ENCODE measurements at places on chromosomes 13 and 19.

DNA sequence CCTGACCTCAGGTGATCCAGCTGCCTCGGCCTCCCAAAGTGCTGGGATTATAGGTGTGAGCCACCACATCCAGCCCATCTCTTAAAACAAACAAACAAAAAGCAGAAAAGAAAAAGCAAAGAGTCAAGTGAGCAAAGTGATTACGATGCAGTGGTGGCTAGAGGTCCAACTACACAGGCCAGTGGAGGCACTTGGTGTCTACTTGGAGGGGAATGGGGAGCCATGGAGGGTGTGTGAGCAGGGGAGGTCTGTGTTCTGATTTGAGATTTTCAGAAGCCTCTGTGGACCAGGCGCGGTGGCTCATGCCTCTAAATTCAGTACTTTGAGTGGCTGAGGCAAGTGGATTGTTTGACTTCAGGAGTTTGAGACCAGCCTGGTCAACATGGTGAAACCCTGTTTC lies 6.6 kb downstream of the COLGALT1 start:
- no peak for DNase-seq

DNA sequence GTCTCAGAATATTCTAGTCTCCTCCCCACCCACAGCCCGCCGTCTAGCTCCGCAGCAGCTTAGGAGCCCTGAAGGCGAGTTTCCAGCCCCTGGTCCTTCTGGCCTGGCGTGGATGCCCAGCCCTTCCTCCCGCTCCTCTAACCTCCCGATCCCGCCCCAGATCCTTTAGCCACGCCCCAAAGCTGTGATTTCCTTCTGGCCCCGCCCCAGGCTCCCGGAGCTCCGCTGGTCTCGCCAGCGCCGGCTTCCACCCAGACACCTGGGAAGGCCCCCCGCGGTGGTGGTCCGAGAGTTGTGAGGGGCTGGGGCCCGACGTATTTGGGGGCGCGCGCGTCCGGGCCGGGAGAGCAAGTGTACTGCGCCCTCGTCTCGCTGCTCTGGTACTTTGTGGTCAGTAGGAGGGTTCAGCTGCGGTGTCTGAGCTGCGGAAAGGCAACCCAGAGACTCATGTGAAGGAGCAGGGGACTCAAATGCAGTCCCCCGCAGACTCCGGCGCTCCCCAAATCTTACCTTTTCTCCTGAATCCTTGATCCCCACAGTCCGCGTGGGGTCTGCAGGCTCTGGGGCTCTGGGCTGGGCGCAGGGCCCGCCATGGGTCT lies at the start of gene CGB7:
TSS of gene CGB7 (minus strand) at position 114 of the 599 bp plus-strand sequence. CDS start 2,374 bp downstream, outside the sequence.
- no peak for DNase-seq

GRCh38 chr19:33773704-33774624 lies 22.7 kb upstream of the KCTD15 start:
- no peak for DNase-seq

DNA sequence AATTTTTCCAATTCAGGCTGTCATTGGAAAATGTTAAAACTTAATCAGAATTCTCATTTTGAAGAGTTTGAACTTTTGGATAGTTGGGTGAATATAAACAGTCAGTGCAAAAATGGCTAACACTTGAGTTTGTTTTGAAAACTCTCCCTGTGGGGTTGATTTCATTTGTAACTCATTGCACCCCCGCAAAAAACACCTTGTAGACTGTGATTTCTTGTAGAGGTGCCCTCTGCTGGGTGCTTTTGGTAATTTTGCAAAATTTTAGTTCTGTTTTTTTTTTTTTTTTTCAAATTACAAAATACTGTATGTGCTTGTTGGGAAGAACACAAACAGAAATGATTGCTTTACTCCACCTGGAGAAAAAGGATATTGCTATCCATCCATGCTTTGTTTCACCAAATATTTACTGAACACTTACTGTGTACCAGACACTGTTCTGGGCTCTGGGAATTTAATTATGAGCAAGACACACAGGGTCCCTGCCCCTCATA lies 28.2 kb upstream of the GPI start:
- DNase-seq, result no peak

GRCh38 chr13:105414639-105415038 lies 1120.8 kb downstream of the EFNB2 start:
- no peak for DNase-seq

DNA sequence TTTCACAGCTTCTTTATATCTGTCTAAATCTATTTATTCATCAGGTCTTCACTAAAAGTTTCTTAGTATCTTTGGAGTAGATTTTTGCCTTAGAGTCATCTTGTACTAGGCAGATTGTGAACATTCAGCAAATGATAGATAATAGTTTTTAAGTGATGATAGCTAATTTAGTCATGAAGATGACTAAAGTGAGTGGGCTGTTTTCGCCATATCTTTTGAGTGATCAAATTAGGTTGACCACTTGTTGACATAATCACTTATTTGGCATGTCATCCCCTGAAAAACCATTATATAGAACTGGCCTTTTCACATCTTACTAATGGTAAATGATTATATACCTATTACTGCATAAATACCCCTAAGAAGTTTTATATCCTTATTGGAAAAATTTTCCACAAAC lies 999.2 kb downstream of the PCDH17 start:
- no peak for DNase-seq

DNA sequence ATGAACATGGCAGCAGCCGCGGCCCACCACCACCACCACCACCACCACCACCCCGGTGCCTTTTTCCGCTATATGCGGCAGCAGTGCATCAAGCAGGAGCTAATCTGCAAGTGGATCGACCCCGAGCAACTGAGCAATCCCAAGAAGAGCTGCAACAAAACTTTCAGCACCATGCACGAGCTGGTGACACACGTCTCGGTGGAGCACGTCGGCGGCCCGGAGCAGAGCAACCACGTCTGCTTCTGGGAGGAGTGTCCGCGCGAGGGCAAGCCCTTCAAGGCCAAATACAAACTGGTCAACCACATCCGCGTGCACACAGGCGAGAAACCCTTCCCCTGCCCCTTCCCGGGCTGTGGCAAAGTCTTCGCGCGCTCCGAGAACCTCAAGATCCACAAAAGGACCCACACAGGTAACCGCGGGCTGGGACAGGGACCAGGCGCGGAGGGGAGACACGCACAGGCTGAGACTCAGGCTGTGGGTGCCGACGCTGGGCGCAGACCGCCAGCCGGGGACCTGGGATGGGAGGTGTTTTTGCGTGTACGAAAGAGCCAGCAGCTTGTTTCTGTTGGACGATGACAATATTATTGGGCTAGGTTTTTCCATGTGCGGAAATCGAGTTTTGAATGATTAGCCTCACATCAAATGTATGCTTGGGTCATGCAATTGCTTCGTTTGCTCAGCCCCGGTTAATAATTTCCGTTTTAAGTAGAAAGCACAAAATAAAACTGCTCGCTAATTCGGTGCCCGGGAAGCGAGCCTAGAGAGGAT lies 1.3 kb downstream of the ZIC2 start:
- DNase-seq, result no peak

DNA sequence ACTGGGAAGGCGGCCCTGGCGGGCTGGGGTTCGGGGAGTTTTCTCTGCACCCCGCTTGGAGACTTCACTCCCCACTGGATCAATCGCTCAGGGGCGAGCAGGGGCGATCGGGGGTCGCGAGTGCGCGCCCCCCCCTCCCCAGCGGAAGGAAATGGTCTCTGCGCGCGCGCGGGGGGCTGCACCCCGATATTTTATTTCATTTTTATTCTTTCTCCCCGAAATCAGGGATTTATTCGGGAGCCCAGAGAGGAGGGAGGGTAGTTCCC lies 421 bp downstream of the ARID3A start:
- no peak for DNase-seq

- DNase-seq, result no peak
Observed at GRCh38 chr13:78806457-78806856, 147.5 kb upstream of the OBI1 start.

DNA sequence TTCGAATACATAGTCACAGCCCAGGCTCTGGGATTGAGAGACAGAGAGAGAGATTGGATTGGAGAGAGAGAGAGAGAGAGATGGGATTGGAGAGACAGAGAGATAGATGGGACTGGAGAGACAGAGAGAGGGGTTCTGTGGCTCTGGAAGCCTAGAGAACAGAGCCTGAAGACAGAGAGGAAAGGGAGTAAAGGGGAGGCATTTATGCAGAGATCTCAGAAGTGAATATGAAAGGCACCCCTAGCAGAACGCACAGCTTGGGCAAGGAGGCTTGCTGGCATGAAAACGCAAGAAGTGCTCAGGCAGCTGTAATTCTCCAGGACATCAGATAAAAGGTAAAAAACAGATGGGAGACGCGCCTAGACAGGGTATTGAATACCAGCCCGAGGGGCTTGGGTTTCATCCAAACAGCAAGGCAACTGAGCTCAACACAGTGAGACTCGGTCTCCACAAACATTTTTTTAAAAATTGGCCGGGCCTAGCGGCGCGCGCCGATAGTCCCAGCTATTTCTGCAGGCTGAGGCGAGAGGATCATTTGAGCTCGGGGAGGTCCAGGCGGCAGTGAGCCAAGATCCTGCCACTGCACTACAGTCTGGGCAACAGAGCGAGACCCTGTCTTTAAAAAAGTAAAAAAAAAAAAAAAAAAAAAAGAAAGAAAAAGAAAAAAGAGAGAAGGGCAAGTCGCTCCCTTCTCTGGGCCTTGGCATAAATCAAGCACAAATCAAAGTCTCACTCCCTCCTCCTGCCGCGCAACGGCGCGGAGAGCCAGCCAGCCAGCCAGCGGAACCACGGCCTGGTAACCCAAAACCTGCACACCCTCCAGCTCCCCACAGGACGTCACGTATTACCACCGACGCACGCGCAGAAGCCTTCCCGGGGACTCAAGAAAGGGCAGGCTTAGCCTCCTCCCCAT lies 774 bp upstream of the PPP2R1A start:
- peak; percentile 76 for DNase-seq

DNA sequence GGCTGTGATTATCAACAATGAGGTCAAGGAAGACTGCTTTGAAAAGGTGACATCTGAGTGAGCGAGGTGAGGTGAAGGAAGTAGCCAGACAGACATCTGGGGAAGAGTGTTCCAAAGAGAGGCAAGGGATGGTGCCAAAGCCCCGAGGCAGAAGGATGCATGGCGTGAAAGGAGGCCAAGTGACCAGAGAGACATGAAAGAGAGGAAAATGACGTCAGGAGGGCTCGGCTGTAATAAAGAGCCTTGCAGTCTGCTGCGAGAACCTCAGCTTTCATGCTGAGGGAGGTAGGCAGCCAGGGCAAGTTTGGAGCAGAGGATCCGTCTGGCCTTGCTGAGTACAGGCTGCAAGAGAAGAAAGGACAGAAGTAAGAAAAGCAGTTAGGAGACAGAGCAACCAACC lies 50.8 kb downstream of the FOXO1 start:
- no peak for DNase-seq

- DNase-seq, result peak; percentile 74
Observed at GRCh38 chr19:17757125-17757524, 5.8 kb downstream of the FCHO1 start.

- DNase-seq, result no peak
Observed at GRCh38 chr13:110293037-110293436, 13.9 kb downstream of the COL4A1 start.

GRCh38 chr13:45575146-45575829 lies 40.3 kb downstream of the ERICH6B start:
- no peak for DNase-seq

GRCh38 chr19:18392417-18392816 lies 5.0 kb downstream of the LRRC25 start:
- DNase-seq, result no peak

DNA sequence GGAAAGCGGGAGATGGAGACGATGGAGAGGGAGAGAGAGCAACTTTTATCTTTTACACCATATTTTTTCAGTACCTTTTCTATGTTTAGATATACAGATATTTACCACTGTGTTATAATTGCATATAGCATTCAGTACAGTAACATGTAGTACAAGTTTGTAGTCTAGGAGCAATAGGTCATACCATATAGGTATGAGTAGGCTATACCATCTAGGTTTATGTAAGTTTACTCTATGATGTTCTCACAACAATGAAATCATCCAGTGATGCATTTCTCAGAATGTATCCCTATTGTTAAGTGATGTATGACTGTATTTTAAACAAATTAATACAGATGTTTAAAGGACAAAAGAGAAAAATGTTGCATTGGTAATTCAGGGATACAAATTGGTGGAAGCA lies 136.1 kb downstream of the PDS5B start:
- no peak for DNase-seq

DNA sequence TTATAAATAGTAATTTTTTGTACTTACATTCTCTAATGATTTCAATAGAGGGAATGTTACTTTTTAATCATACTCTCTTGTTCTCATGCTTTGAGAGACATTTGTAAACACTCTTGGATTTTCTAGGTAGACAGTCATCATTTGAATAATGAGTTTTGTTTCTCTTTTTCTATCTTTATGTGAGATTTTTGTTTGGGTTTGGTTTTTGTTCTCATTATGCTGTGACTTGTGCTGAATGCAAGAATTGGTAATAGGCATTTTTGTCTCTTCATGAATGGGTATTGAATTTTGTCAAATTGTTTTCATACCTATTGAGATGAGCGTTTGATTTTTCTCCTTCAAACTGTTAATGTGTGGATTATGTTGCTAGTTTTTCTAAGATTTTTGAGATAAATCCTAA lies 56.8 kb upstream of the GPR183 start:
- no peak for DNase-seq

DNA sequence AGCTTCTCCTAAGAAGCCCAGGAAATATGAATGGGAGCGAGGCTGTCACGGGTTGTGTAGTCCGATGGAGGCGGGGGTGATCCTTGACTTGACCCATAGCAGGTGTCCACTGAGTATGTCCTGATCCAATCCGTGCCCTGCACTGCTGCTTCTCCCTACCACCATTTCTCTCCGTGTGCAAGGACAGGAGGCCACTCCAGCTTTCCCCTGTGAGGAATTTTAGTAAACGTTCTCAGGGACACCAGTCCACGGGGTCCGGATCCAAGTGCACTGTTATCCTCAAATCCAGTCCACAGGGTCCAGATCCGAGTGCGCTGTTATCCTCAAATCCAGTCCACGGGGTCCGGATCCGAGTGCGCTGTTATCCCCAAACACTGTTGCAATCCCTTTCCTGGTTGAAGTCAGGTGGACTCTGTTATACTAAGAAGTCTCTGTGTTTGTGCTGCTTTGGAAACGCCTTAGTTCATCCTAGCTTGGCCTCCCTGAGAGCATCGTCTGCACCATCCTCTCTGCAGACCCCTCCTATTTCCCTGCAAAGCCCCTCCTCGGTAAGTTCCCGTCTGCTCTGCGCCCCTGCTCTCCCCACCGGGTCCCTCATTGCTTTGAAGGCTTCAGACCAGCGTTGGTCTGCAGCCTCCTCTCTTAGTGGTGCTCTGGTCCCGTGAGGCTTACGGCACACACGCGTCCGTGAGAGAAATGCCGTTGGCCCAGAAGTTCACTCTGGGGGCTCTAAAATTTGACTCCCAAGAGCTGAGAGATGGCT lies 303.5 kb downstream of the TEX29 start:
- no peak for DNase-seq

DNA sequence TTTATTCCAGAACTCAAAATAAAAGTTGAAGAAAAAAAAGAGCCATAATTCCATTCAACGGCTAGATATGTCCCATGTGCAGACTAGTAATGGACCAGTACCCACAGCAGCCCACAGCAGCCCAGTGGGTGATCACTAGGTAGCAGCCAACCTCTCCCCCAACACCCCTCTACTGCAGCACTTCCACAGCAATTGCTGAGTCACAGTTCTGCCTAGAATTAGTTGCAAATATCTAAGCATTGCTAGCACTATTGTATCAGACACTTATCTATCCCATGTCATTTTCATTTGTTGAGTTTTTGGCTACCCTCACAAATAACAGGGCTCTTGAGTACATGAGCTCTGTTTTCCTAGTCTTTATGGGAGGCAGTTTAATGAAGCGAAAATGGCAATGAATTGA lies 258.7 kb downstream of the RAP2A start:
- no peak for DNase-seq
